ENCODE measurements at places on chromosomes 6 and 20.
A peak's percentile ranks its signal among the peaks of the same experiment; 100 is the strongest.

DNA sequence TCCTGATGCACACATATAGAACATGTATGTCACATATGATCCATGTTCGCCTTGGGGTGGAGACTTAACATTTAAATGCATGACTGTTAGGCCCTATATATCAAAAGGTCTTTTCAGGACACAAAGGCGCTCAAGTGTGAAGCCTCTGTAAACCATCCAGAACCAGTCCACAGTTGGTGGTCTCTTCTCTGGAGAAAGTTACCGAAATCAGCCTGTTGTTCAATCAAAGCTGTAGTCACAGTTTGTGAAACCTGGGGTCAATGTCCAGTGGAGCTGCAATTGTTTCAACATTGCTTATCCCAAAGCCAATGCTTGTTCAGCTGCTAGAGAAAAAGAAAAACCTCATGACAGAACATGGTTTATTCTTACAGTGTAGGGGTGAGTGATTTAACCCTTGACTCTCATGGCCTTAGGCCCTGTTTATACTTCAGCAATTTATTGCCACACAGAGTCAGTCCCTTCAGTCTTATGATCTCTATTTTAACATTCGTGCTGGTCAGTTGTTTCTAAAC is 193.6 kb upstream of the CST7 start:
- no peak for DNase-seq

DNA sequence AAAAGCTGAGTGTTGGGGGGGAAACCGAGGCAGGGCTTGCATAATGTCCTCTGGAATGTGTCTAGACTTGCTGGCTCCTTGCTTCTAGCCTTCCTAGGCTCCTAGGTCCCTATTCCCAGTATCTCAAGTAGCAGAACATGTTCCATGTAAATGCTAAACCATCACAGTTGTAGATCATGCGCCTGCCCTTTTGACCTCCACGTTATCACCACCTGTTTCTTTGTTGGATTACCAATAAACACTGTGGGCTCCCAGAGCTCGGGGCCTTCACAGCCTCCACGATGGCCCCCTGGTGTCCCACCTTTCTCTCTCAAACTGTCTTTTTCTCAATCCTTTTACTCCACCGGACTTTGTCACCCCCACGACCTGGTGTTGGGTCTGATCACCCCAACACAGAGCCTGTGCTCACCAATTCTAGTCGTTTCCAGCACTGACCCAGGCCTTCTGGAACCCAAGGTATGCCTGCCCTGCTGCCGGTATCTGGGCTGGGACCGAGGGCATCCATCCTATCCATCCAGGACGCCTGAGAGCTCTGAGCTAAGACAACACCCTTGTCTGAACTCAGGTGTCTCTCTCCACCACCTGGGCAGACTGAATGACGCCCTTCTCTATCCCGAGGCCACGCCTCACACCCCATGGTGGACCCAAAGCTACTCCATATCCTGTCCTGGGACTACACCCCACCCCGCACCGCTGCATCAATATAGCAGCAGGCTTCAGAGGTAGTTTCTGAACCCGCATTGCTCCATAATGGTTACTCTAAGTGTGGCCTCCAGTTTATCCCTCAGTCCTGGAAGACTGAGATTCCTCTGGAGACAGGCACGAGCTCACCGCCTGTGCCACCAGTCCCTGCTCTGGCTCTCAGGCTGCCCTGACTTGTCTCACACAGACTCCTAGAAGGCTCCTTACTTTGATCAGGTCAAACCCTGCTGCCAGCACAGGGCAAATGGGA is 9.3 kb upstream of the PRR18 start:
- no peak for DNase-seq

DNA sequence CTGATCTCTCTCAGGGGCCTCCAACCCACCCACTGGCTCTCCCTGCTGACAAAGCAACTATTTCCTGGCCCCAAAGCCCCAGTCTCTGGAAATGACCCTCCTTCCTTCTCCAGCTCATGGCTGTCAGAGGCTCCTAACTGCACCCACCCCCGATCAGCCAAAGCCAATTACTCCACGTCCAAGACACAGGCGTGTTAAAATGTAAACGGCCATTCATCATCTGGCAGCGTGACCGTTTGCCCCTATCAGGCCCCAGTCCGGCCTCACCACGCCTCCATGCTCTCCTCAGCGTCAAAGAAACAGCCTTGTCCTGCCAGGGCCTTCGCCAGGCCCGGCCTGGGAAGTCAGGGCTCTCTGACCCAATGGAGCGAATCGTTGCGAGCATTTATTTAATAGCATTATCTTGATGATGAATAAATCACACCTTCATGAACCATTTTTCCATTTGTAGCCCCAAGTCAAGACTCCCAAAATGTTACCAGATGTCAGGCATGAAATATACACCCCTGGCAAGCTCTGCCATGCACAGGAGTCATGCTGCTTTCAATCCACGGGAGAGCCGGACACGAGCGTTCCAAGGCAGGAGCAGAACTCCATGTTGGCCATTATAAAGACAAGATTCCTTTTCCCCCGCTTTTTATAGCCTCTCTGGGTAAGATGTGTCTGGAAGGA is 17.7 kb downstream of the RIPOR3 start:
- no peak for DNase-seq

DNA sequence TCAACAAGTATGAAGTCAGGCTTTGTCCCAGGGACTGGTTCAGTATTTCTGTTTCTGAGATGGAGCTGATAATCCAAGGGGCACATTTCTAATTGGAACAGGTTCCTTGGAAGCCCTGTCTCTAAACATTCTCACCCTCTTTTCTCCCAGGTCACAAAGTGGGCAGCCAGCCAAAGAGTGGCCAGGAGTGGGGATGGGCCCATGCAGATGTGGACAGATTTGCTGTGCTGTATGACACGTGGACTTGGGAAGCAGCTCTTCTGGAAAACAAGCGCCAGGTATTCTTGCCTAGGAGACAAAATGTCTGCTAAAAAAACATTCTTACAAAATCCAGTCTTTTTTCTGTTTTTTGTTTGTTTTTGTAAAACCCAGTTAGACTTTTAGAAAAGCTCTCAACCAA is 140.2 kb downstream of the CD164 start:
- no peak for DNase-seq

- DNase-seq: no peak
These were observed 120.2 kb upstream of the RNF24 start for GRCh38 chr20:4135385-4136077.

DNA sequence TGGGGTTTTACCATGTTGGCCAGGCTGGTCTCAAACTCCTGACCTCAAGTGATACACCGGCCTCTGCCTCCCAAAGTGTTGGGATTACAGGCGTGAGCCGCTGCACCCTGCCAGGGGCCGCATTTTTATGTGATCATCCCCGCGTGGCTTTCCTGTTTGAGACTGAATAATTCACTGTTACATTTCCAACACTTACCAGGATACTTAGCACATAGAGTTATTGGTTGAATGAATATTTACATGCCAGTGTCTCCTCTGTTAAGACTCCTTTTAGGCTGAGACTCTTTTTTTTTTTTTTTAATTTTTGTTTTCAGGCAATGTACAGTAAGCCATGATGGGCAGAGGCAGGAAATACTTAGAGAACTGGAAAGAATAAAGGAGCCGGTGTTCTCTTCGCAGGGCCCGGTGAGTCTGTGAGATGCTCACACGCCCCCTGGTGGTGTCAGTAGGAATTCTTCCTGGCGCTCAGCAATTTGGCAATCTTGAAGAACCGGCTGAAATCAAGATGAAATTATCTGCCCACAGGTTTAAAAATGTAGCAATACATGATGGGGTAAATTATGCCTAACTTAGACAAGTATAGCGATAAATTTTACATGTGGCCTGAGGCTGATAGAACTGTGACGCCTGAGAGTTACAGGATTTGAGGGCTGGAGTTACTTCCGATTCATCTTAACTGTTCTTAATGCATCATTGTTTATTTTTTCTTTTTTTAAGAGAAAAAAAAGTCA is 7.6 kb upstream of the RNF114 start:
- DNase-seq: peak; percentile 63

- no peak for DNase-seq
These were observed 14.7 kb downstream of the UST start for GRCh38 chr6:148761527-148762011.

DNA sequence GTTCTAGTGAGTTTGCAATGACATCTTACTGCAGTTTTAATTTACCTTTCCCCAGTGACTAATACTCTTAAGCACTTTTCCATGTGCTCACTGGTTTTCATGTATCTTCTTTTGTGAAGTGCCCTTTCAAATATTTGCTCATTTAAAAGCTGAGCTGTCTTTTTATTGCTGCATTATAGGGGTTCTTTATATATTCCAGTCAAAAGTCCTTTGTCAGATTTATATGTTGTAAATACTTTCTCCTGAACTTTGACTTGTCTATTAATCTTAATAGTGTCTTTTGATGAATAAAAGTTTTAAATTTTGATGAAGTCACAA is 50.2 kb upstream of the ELOVL5 start:
- DNase-seq: no peak

- no peak for DNase-seq
These were observed 83.3 kb downstream of the PREX1 start for GRCh38 chr20:48744515-48744914.

DNA sequence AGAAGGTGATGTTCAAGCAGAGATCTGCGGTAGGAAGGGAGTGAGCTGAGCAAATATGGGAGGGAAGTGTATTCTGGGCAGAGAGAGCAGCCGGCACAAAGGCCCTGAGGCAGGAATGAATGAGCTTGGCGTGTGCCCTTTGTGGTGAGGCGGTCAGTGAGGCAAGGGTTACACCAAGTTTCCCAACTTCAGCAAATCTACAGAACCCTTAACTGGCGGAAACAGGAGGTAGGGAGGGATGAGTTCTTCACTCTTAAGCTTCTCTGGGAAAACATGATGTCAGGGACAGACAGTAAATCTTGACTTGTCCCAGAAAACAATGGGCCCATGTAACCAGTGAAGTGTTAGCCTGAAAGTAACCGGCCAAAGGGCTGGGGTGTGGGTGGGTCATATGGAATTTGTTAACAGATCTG is 97.1 kb upstream of the PTPN1 start:
- DNase-seq: no peak

DNA sequence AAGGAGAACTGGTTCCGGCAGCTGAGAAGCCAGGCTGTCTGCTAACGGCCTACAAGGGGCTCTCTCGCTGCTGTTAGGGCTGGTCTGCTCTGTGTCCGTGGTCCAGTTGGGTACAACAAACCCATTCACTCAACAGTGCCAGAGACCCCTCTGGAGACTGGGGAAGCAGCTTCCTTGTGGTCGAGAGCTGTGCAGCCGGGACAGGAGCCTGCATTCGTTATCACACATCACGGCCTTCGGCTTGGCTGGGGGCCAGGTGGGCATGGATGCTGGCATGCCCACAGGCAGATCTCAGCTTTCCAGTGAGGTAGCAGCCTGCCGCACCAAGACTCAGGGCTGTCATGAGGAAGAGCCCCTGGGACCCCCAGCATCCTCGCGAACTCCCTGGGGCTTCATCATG is 124.7 kb downstream of the PREX1 start:
- DNase-seq: no peak

DNA sequence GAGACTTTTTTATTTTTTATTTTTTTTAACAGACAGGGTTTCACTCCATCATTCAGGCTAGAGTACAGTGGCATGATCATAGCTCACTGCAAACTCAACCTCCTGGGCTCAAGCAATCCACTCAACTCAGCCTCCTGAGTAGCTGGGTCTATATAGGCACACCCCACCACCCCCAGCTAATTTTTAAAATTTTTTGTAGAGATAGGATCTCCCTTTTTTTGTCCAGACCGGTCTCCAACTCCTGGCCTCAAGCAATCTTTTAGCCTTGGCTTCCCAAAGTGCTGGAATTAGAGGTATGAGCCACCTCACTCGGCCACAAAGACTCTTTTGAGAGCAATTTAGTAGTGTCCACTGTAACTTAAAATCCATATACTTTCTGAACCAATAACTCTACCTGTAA is 103.3 kb upstream of the DST start:
- DNase-seq: no peak

DNA sequence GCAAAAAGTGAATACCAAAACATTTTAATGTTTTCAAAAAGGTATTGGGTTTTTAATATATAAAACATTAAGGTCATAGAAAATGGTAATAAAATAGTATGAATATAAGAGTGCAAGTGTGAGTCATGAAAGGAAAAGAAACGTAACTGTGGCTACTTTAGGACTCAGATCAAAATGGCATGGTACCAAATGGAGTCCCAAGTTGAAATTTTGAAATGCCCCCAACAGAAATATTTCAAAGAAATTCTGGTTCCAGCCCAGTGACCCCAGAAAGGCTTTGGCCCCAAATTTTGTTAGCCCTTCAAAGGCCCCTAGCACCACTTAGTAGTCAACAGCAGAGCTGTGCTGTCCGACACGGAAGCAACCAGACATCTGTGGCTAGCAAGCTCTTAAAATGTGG is 6.0 kb downstream of the COL12A1 start:
- DNase-seq: no peak

- DNase-seq: no peak
These were observed 431.1 kb upstream of the CDH4 start for GRCh38 chr20:60820918-60821317.

- no peak for DNase-seq
These were observed 80.5 kb upstream of the SYNDIG1 start for GRCh38 chr20:24388828-24389380.

GRCh38 chr6:139367810-139368351 is 6.6 kb downstream of the CITED2 start:
- no peak for DNase-seq

DNA sequence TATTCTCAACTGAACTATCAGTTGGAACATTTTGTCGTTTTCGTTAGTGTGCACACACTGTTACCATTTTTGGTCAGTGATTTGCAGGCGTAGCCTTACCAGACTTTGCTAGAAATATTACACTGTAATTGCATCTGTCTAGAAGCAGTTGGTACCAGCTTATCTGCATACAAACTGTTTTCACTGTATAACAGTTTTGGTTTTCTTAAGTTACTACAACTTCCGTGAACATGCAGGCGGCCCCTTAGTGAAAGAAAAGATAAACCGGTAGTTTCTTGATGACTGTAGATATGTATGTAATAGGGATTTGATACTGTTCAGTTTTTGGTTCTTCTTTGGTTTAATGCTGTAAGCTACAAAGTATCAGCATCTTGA is 1.3 kb downstream of the DSTN start:
- DNase-seq: no peak

DNA sequence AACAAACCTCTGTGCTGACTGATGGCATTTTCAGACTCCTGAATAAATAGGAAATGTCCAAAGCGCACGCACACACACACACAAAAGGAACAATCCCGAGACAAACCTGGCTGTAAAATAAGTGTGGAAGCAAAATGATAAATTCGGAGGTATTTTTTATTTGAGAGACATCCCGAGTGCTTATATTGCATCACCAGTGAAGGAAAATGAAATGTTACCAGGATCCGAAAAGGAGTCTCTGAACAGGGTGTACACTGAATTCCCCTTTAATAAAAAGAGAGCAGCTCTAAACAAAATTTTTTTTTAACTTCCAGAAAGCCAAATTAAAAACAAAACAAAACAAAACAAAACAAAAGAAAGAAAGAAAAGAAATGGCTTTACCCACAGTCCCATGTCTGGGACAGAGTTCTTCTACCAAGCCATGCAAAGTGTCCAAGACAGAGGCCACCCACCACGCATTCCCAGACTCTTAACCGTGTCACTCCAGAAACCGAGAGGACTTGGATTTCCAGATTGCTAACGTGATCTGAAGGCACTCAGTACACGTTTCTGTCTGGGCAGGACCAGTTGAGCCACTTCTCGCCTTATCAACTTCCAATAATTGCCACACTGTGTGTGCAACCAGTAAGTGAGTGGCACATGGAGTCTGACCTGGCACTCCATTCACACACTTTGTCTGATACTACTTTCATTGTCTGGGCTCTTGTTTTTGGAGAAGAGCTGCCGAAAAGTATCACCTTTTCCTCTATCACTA is 817 bp downstream of the ME1 start:
- DNase-seq: no peak

Measured in stimulated activated CD4-positive, alpha-beta T cell treated with anti-CD3 and anti-CD28 coated beads, Interleukin-1b, Interleukin-23, amount 100 ng/mL, for 24 hours (primary cell).